ENCODE measurements at places on chromosomes 5 and 9. TPM values are rescaled to one million over a fixed set of nuclear protein-coding genes. Genes with fewer than 3 reads are reported as not detected.

RAPGEF6 gene
- total RNA-seq, result 21.5 TPM

- no peak for DNase-seq
These were observed 33.1 kb downstream of the FANCC start for GRCh38 chr9:95284162-95285080.

GRCh38 chr5:154309805-154310204 lies 119.3 kb downstream of the GALNT10 start:
- DNase-seq, result no peak

- no peak for DNase-seq
These were observed 31.9 kb upstream of the MIER3 start for GRCh38 chr5:56983593-56984361.

DNA sequence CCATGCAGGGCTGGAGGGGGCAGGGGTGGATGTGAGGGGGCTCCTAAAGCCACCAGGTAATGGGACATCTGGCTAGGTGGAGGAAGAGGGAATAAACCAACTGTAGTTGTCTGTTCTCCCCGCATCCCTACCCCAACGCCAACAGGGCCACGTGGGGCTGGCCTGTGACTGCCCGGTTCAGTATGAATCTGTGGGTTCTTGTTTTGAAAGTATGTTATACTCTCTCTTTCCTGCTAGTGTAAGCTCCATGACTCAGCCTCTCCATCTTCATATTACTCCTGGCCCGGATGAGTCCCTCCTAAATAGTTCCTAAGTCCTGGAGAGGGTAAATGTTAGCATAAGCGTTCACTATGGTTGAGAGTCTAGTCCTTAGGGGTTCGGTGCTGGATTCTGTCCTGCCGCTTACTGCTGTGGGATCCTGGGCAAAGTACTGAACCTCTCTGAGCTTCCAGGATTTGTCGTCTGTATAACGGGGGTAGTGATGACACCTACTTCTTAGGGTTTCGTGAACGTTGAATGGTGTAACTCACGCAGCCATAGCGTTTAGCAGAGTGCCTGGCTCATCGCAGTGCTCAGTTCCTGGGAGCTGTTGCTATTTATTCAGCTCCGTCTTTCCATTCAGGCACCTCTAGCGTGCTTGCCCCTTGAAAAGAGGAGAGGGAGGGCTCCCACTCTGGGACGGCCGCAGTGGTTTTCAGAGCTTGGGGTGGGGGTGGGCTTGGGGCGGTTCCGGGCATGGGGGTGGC lies 28.8 kb downstream of the LHX2 start:
- DNase-seq, result no peak
